ENCODE measurements at places on chromosomes 11 and 22.
A peak's percentile ranks its signal among the peaks of the same experiment; 100 is the strongest.

DNA sequence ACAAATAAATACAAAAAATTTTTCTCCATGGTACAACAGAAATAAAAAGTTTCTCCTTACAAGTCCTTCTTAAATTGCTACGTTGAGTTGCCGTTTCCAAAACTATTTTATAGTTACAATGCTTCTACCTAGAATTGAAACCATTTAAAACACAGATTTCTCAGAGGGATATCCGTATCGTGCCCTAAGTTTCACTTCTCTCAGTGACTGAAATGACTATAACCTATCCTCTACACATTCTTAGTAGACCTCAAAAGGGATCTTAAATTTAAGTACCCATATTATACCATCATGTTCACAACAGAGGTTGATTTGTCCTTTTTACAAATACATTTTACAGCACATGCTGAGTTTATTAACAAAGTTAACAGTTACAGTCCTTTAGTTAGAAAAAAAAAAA, 44.1 kb downstream of the USP28 start:
- DNase-seq: no peak

- DNase-seq: peak; percentile 45
Measured at GRCh38 chr11:104668797-104669463, 229.3 kb downstream of the CASP12 start.

DNA sequence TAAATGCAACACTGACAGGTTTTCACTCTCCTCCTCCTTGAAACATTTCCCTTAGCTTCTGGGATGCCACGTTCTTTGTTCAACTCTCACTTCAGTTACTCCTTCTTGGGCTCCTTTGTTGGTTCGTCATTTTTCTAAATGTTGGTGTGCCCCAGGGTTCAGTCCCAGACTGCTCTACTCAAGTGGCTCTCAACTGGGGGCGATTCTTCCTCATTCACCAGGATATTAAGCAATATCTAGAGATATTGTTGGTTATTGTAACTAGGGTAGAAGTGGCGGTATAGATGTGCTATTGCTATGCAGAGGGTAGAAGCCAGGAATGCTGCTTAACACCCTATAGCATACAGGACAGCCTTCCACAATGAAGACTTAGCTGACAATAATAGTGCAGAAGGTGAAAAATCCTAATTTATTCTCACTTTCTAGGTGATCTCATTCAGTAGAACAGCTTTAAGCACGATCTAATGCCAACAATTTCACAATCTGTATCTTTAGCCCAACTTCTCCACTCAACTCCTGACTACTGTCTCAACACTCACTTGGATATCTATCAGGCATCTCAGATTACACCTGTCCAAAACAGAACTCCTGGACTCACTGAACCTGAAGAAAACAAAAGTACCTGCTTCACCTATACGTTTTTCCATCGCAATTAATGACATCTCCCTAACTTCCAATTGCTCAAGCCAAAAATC, 4.6 kb downstream of the NUP160 start:
- DNase-seq: no peak

DNA sequence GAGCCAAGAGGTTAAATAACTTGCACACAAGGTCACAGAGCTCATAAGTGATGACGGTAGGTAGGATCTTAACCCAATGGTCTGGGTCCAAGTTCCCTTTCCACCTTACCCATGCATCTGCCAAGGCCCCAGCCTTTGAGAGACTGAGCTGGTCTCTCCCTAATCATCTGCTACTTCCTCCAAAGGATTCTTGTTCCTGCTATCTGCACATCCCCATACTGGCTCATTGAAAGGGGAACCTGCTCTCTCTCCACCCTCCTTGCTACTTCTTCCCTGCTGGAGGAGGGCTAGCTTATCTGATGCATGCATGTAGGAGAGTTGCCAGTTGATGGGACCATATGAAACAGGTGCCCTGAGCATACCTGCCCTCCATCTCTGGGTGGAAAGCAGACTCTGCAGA, 47.7 kb downstream of the COMMD9 start:
- DNase-seq: no peak

DNA sequence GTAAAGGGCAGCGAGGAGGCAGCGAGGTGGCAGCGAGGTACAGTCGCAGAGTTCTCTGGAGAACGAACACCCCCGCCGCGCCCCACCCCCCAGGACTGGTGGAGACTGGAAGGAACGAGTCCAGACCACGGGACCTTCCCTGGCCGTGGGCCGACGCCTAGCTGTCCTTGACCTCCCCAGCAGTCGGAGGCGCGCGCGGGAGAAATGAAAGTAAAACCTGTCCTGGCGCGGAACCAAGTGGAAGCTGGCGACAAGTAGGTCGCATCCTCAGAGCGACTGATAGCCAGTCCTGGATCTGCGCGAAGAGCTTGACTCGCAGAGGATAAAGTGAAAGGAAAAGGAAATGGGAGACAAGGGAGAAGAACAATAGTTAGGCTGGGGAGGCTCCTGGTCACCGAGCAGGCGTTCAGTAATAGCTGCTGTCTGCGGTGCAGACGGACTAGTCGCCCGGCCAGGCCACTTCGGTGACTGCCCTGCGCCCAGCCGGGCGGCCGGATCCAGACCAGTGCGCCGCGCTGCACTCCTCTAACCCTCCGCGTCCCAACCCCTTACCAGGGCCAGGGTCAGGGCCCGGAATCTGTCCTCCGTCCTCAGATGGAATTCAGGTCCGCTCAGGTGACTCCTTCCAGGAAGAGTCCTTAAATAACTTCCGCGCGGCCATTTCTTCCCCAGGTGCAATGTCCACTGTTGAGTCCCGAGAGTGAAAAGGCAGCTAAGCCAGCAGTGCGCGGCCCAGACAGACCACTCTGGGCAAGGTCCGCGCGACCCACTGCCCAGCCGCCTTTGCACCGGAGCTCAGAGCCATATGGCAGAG, 1.9 kb upstream of the ADM start:
- no peak for DNase-seq

- no peak for DNase-seq
Measured at GRCh38 chr11:108994887-108995286, 330.0 kb downstream of the DDX10 start.

DNA sequence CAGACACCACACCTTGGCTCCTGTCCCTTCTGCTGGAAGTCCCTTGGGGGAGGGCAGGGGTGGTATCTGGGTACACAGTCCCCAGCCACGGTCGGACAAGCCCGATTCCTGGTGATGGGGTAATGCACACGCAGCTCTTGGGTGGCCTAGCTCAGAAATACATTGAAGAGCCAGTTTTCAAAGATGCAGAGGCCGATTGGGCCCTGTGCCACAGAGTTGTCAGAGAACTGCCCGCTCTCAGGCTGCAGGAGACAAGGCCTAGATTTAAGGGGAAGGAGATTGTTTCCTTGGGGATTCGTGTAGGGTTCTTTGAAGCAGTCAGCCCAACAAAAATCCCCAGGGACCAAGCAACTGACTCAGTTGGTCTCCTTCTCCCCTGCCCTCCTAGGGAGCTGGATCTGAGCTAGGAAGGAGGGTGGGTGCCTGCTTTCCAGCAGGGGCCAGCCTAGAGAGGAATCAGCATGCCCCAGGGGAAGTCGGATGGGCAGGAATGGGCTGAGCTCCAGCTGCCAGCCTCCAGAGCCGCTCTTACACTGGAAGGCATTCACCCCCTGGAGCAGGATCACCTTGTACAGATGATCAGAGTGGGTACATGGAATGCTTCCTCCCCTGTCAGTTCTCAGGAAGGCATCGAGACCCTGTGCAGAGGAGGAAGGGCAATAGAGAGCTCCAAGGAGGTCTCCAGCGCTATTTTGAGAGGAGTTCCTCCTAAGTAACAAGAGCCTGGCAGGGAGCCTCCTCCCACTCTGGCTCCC, 3.3 kb upstream of the SCN4B start:
- DNase-seq: no peak

- no peak for DNase-seq
Measured at GRCh38 chr22:20390394-20390907, 3.5 kb upstream of the ZNF74 start.

GRCh38 chr11:112229746-112230433, 3.7 kb downstream of the PTS start:
- peak; percentile 88 for DNase-seq

DNA sequence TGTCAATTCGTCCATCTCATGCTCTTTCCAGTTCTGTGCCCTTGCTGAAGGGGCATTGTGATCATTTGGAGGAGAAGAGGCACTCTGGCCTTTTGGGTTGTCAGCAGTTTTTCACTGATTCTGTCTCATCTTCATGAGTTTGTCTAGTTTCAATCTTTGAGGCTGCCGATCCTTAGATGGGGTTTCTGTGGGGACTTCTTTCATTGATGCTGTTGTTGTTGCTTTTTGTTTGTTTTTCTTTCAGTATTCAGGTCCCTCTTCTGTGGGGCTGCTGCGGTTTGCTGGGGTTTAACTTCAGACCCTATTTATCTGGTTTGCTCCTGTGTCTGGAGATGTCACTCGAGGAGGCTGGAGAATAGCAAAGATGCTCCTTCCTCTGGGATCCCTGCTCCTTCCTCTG, 224.3 kb downstream of the JRKL start:
- DNase-seq: no peak

GRCh38 chr11:109957000-109957399, 136.2 kb upstream of the ZC3H12C start:
- no peak for DNase-seq

- peak; percentile 31 for DNase-seq
Measured at GRCh38 chr22:35305525-35306070, 5.9 kb downstream of the TOM1 start.

- DNase-seq: peak; percentile 66
Measured at GRCh38 chr11:57277845-57278720, 41.0 kb upstream of the APLNR start.

- DNase-seq: no peak
Measured at GRCh38 chr22:26276529-26277160, 107.4 kb downstream of the SEZ6L start.

DNA sequence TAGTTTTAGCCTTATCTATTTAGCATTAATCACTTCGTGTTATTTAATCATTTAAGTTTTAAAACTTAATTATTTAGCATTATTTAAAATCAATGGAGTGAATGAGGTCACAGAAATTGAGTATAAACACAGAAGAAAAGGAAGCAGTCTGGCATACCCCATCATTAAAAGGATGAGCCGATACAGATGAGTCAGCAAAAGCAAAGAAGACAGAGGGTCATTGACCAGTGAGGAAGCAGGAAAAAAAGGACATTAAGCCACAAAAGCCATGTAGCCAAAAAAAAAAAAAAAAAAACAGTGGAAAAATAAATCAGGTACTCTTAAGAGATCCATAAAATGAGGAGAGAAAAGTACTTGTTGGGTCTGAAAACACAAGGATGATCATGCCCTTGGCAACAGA, 71.5 kb downstream of the TYR start:
- no peak for DNase-seq

GRCh38 chr11:125192183-125192582, 27.6 kb downstream of the PKNOX2 start:
- no peak for DNase-seq

- DNase-seq: no peak
Measured at GRCh38 chr11:106625566-106625965, 392.7 kb downstream of the GUCY1A2 start.

- no peak for DNase-seq
Measured at GRCh38 chr11:86438685-86439084, 64.0 kb downstream of the CCDC81 start.

GRCh38 chr11:119759324-119759723, 30.3 kb upstream of the NECTIN1 start:
- DNase-seq: no peak

GRCh38 chr11:99934008-99934407, 753.1 kb upstream of the ARHGAP42 start:
- no peak for DNase-seq

DNA sequence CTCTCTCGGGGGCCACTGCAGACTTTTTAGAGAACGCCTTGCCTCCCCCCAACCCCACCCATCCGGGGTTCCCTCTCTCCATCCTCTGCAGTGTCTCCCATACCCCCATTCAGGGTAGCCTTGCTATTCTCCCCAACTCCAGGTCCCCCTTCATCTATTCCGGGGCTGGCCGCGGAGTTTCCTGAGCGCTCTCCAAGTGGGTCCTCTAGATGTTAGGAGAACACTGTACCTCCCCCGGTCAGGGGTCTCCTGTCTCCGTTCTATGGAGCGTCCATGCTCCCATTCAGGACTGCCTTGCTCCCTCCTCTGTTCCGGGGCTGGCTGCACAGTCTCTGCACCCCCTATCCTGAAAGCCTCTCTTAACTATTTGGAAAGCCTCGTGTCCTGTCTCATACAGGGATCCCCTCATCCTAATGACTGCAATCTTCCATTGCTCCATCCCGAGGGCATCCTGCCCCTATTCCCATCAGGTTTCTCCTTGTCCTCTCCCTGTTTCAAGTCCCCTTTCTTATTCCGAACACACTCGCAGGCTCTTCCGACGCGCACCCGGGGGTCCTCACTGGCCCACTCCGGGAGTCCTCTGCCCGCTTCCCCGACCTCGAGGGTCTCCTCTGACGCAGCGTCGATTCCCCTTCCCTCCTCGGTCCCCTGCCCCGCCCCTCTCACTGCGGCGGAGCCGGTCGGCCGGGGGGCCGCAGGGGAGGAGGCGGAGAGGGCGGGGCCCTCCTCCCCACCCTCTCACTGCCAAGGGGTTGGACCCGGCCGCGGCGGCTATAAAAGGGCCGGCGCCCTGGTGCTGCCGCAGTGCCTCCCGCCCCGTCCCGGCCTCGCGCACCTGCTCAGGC, at the start of gene NEFH:
Gene NEFH, plus strand, starts transcription at position 802 of the 845 bp plus-strand sequence. CDS start 45 bp downstream, outside the sequence.
- no peak for DNase-seq

DNA sequence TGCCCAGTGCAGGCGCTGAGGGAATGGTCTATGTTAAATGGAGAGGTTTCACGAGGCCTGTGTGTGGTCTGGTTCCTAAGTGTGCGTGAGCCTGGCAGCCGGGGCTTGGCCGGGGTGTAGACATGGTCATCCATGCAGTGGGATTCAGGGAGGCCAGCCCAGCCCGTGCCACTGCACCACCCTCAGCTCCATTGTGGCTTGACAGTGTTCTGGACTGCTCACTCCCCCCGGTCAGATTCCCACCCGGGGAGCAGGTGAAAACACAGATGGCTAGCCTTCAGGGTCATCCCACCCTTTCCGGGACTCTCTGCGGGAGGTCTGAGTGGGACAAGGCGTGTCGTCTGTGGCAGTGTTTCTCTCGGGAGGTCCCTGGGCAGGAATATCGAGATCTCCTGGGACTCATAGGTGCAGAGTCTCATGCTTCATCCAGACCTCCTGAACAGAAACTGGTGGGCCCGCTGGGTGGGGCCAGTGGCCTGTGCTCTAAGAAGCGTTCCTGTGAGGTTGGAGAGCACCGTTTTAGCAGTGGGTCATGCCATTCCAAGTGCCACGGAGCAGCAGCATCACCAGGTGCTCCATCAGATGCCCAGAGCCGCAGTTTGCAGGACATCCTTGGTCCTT, 52.3 kb downstream of the ST14 start:
- no peak for DNase-seq

DNA sequence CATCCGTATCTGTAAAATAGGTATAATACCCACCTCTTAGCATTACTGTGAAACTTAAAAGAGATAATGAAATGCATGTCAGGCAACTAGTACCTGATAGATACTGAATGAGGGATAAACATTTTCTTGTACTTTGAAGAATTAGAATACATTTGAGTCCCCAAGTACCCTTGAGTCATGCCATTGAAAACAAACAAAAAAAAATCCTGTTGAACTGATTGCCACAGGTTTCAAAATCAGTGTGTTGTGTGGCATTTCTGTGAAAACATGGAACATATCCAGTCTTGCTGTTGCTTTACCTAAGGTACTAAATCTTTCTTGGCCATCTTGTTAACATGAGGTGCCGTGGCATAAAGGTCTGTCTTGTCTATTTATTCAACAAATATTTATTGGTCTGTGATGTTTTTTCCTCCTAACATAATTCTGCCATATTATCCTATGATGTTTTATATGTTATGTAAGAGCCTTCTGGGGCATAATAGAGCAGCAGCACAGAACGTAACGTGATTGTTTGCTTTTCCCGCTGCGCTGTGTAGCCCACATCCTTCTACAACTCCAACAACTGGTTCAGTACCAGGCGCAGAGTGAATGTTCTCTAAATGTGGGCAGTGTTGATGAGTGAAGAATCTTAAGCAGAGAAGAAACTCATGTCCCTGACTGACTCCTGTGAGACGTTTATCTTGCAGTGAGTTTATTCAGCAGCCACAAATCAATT, 79.3 kb upstream of the RAB1B start:
- no peak for DNase-seq

All from AG09309 (cell line).